Head of caudate nucleus (tissue), 42 donors: ENCODE measurements at places on chromosomes 3 and 15.

DNA sequence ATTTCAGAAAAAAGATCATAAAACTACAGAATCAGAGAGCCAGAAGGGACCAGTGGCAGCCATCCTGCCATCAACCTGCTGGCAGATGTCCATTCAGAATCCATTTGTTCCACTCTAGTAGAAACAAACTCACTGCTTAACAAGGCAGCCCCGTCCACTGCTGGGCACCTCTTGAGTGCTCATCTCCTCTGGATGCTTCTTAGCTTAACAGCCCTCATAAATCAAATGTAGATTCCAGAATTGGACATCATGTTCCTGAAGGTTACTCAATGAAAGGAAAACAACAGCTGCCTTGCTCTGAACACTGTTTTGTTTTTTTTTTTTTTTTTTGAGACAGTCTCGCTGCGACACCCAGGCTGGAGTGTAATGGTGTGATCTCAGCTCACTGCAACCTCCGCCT is 37.3 kb downstream of the ABCC5 start:
- DNase-seq: no peak

DNA sequence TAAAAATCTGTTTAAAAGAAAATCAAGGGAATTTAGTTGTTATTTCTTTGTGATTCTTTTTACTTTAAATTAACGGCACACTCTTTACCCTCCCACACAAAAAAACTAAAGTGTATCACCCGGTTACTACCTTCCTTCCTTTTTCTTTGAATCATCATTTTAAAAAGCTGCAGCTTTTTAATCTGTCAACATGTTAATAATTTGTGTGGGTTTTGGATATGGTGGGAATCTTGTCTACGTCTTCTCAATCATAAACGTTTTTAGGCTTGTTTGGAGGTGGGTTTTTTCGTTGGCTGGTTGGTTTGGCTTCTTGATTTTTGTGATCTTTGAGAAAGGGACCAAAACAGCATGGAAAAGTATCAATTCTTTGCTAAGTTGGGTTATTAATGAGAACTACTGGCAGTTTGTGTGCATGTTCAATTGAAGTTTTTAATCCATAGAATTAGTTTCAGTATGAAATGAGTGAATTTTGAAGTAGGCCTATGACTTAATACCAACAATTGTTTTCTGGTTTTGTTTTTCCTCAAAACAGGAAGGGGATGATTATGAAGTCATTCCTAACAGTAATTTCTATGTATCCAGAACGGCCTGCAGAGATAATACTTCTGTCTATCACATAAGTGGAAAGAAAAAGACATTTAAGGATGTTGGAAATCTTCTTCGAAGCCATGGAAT is 4.5 kb downstream of the SMC4 start:
- no peak for DNase-seq

DNA sequence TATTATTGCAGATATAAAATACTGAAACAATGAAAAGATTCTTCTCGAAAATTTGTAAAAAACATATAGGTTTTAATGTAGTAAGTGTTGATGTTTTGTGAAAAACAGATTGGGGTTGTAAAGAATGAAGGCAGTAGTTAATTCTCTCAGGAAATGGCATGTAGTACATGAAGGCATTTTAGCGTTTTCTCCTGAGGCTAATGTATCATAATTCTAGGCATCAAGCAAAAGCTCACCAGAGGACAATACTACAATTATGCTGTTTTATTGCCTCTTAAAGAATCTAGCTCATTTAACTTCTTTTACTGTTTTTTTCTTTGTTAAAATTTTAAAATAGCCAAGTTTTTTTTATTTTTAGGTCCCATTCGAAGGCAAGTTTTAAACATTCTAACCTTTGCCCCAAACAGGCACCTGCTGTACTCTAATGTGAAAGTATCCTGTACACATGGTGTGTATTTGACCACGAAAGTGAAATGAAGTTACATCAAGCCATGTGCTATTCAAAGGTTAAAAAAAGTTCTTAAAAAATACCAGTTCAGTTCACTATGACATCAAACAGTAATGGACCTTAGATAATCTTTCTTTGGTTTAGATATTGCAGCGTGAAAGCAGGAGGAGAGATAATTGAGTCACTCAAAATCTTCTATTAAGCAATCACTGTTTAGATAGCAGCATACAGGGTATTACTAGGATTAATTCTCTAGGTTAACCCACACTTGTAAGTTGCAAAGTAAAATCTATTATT is 163.6 kb downstream of the ECT2 start:
- DNase-seq: no peak

GRCh38 chr3:52443791-52444687 is 864 bp downstream of the SEMA3G start:
- DNase-seq: no peak

DNA sequence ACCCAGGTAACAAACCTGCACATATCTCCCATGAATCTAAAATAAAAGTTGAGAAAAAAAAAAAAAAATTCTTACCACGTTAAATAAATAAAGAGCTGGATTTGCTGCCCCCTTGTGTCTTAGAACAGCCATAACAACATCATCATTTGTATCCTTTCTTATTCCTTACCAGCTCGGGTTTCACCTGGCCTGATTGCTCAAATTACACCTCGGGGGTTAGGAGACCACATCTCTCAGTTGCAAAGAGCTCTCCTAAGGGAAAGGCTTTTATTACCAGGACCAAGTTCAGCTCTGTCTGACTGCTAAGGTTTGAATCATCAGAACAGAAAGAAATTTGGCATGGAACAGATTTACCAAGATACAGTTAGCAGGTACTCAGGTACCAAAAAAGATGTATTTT is 25.8 kb upstream of the RPL39L start:
- peak; percentile 18 for DNase-seq

- no peak for DNase-seq
Measured at GRCh38 chr3:146834917-146835316, 229.8 kb upstream of the PLSCR5 start.

GRCh38 chr3:171765511-171765887 is 44.8 kb downstream of the PLD1 start:
- no peak for DNase-seq

DNA sequence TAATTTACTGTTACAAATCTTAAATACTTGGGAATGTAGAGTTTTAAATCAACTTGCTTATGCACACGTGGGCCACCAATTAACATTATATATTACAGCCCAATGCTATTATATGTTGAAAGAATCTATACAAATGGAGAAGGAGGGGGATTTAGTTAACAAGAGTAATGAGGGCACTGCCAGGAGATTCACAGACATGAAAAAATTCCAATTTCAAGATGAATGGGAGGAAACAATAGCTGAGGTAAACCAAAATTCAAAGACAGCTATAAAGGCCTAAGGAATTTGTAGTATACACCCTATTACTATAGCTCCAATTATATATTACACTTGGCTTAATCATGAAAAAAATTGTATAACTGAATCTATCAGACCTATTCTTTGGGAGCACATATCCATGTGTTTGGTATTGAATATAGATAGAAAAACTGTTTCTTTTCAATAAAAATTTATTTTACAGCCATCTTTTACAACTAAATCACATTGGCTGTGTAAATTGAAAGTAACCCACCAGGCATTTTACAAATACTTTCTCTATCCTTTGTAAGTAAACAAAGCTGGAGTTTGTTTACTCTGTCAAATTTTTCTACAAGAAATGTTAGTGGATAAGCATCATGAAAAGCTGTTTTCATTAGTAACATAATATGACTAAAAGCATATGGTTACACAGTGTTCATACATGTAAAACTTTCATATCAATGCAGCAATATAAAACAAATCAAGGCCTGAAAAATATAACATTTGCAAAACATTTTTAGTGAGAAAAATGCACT is 1045.8 kb downstream of the ROBO1 start:
- no peak for DNase-seq

DNA sequence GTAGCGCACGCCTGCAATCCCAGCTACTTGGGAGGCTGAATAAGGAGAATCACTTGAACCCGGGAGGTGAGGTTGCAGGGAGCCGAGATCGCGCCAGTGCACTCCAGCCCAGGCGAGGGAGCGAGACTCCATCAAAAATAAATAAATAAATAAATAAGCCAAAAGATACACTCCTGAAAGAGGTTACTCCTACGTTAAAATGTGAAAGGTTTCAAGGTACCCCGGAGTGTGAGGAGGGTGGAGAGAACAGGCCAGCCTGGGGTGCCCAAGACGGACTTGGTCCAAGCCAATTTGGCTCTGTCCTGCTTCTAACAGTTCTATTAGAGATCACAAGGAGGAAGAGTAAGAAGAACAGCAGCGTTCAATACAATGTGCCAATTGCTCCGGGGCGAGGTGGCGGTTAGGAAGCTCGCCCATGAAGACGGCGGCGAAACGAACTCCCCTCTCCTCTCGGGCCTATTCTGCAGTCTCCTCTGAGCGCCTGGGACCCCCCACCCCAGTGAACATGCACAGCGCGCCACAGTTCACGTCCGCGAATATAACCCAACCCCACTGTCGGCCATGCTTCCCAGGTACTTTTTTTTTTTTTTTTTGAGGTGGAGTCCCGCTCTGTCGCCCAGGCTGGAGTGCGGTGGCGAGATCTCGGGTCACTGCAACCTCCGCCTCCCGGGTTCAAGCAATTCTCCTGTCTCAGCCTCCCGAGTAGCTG is 942 bp downstream of the ELP6 start:
- no peak for DNase-seq

GRCh38 chr15:66964791-66965190 is 100.6 kb upstream of the SMAD3 start:
- DNase-seq: no peak

GRCh38 chr3:34569437-34569836 is 771.0 kb downstream of the PDCD6IP start:
- no peak for DNase-seq

GRCh38 chr3:151086484-151087456 is 1.3 kb downstream of the MED12L start:
- DNase-seq: peak; percentile 81

GRCh38 chr3:13750731-13751130 is 129.1 kb downstream of the WNT7A start:
- DNase-seq: no peak

DNA sequence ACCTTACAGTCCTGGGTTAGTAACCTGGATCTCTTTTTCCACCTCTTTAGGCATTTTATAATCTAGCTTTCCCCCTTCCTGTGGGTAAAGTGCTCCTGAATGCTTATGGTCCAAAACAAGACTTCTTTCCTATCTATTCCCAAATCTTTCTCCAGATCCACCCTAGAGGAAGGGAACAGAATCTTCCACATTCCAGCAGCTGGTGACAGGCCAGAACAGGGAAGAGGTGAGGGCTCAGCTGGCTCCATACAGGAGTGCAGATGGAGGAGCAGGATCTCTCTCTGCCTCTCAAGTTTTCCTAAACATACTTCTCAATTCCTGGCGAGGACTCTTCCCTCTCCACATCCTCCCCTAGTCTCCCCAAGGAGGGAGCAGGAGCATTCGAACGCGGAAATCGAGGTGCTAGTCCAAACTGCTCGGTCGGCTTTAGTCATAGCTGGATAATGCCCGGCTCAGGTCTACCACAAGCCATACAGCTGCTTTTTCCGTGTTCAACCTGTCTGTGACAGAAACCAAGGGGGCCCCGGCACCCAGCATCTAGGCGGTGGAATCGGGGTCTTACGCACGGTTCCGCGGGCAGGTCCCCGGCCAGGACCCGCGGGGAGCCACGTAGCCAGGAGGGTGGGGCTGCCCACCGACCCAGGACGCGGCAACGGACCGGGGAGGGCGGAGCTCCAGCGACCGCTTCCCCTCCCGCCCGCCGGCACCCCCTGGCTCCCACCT is 4.0 kb downstream of the RASSF1 start:
- DNase-seq: no peak

DNA sequence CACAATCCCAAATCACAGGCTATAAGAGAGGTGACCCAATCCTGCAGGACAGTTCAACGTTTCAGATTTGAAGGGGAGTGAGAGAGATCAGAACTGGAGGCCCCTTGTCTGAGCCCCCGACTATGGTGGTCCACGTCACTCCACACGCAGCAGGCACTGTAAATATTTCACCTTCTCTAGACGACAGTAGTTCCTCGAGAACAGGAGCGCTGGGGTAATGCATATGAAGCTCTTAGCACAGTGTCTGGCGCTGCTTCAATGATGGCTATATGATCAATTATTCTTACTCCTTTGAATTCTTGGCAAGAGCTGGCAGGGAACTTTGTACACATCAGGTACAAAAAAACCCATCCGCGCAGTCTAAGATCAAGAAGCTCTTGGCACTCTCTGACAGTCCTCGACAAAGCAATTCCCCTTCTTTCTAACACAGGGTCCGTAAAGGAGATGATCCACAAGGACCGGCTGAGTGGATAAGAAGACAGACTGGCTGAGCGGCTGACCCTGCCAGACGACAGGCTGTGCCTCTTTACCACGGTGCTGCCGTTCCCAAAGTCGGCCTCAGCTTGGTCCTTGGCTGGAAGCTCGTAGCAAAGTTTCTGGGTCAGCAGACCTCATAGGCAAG is 522 bp upstream of the NRROS start:
- no peak for DNase-seq

DNA sequence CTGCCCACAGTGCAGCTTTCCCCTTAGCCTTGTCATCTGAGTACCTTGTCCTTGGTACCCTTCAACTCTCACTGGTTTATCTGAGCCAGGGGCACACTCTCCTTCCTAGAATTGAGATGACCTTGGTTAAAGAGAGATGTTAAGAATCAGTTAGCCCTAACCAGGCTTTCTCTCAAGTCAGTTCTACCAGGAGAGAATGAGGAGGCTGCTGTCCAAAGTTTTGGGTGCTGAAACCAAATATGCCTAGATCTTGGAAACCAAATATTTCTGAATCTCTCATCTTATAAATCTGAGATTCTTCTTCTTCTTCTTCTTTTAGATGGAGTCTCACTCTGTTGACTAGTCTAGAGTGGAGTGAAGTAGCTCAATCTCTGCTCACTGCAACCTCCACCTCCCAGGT is 12.0 kb upstream of the CTXND1 start:
- no peak for DNase-seq

- no peak for DNase-seq
Measured at GRCh38 chr3:123627673-123628670, 43.1 kb upstream of the HACD2 start.

DNA sequence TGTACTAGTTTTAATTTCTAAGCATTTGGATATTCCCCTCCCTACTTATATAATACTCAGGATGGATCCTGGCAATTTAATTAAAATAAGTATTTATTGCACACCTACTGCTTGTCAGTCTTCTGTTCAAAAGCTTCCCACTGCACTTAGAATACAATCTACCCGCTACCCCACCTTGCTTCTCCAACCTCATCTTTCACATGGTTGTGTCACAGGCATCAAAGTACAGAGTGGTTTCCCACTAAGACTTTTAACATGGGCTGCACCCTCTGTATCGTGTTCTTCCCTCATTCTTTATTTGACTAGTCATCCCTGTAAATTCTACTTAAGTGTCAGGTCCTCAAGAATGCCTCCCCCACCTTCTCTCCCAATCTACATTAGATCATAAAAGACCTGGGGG is 35.0 kb downstream of the RIOX2 start:
- DNase-seq: no peak
